Thymus (tissue), 14 donors: ENCODE measurements at places on chromosomes 11 and 22. TPM values are rescaled to one million over a fixed set of nuclear protein-coding genes. Genes with fewer than 3 reads are reported as not detected.

The UPB1 gene
- 3.5 TPM for total RNA-seq

DNA sequence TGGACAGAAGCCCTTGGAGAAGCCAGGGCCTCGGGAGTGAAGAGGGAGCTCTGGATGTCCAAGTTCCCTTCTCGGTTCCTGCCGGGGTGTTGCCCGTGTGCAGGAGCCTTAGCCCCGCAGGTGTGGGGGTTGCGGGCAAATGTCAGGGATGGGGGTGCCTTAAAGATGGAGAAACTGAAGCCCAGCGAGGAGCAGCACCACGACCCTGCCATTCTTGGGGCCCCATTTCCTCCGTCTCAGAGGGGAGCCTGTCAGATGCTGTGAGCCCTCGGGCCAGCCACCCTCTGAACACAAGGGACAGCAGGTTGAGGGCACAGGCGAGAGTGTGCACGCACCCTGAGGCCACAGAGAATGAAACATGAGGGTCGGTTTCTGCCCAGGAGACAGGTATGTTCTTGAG, 6.3 kb downstream of the OSBPL5 start:
- DNase-seq = no peak

The HMOX1 gene
- 32.2 TPM for total RNA-seq

The CELSR1 gene
- 3.7 TPM for total RNA-seq

GRCh38 chr11:48125866-48126265, 90.7 kb upstream of the OR4B1 start:
- DNase-seq = no peak

DNA sequence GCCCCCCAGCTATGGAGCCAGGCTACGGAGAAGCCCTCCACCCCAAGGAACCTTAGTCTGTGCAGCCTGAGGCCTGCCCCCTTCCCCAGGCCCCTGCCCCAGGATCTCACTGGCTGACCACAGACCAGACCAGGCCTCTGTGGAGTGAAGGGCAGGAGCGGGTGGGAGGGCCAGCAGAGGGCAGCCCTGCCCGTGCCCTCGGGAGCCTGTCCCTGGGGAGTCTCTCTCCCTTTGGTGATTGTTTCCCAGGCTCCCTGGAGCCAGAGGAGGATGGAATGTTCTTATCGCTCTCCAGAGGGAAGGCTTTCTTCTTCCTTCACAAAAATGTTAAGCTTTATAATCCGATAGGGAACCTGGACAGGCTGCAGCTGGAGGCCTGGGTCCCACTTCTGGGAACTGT, 455.3 kb downstream of the SOX6 start:
- DNase-seq = no peak

GRCh38 chr11:47123094-47123493, 53.6 kb downstream of the ARFGAP2 start:
- no peak for DNase-seq

The CCDC116 gene
- total RNA-seq = 0.09 TPM

The MS4A4E gene
- 0.24 TPM for total RNA-seq

The ARHGAP8 gene
- total RNA-seq = 1.5 TPM
